ENCODE measurements at places on chromosomes 12 and 14.

- DNase-seq = no peak
These were observed 58.9 kb downstream of the NCOR2 start for GRCh38 chr12:124508381-124509079.

GRCh38 chr14:75254901-75255584, 23.6 kb upstream of the FOS start:
- DNase-seq = no peak

GRCh38 chr12:52066346-52067080, 3.3 kb upstream of the ATG101 start:
- no peak for DNase-seq

DNA sequence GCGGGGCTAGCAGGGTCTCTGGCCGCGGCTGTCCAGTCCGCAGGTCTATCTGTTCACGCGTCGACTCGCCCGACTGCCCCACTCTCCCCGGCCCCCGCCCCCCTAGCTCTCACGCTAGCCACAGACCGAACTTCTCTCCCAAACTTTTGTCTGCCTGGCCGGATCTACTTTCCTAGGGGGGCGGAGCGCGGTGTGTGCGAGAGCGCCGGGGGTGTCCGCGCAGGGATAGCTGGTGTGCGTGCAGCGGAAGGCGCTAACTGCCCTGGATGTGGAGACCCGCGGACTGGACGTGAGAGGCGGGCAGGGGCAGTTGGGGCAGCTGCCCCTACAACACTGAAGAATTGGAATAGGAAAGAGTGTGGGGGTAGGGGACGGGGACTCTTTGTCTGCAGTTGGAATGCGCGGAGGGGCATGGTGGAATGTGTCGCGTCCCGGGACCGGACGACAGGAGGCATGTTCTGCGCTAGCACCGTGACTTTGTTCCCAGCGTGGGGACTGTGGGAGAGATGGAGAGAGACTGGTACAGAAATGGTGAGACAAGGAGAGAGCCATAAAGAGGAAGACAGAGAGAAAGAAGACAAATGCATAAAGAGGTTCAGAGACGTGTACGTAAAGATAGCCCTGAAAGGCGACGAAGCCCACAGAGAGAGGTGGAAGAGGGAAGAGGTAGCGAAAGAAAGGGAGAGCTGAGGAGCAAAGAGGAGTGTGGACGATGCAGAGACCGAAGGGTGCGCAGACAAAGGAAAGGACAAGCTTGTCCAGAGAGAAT, at the start of gene AJUBA:
Gene AJUBA, minus strand, starts transcription at position 75 of the 769 bp plus-strand sequence. CDS start 285 bp downstream, outside the sequence.
- DNase-seq = peak; percentile 94

DNA sequence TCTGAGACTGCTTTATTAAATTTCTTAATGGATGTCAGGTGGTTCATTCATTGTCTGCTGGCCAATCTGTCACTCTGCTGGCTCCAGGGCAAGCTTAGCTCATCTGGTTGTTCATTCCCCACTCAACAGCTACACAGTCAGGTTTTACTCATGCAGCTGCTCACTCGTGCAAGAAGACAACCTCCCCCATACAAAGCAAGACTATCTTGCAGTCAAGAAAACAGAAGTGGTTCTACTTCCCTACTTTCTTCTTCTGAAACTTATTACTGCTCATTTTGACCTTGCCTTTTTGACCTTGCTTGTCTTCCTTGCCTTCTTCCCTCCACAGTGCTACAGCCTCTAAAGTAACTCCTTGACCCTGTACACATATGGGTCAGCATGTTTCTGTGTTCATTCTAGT, 277.9 kb downstream of the SSPN start:
- peak; percentile 9 for DNase-seq

GRCh38 chr12:49340971-49341776, 4.2 kb upstream of the C1QL4 start:
- DNase-seq = no peak

DNA sequence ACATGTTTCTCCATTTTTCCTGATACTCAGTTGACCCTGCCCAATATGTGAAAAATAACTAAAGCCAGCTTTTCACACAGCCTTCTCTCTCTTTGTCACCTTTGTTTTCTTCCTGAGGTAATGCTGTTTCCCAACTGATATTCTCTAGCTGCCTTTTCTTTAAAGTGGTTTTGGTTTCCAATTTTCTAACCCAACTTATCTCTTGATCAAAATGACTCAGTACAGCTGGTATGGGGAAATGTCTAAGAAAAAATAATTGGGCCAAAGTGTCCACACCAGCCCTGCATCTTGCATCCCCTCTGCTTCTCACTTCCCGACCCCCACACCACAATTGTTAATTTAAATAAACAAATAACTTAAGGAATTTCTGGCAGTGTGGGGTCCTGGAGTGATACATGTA, 193.8 kb downstream of the SYT1 start:
- DNase-seq = no peak

DNA sequence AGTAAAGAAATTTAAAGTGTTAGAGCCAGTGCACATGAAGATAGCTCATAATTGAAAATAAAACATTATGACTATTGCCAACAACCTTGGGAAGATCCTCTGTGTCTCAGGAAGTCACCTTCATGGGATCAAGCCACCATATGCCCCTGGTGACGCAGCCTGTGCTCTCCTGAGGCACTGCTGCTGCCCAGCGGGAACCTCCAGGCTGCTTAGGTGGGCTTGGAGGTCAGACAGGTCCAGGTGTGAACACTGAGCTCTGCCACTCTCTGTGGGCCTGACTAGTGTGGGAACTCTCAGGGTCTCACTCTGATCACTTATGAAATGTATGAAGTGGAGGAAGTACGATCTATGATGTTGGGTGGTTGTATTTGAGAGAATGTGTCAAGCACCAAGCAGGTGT, 16.7 kb downstream of the SLC35E3 start:
- no peak for DNase-seq

GRCh38 chr14:51334566-51334965, 94.5 kb downstream of the TMX1 start:
- no peak for DNase-seq
